Cerebellum (tissue), 4 donors: ENCODE measurements at places on chromosomes 2 and 18.

DNA sequence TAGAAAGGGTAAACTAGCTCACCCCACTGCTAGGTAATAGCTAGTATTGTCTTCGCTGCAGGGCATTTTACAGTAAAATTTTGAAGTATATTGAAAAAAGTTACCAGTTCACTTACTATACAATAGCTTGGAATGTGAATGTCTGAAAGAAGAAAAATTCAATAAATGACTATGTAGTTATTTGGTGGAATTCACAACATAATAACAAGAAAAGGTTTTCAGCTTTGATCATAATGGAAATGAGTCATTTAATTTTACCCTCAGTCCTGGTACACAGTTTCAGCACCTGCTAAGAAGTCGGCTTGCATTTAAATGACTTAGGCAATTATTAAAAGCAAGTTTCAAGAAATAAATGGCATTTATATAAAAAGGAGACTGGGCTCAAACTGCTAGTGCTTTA, 90.4 kb downstream of the NUP35 start:
- no peak for DNase-seq

GRCh38 chr2:172709566-172710291, 25.9 kb upstream of the RAPGEF4 start:
- no peak for DNase-seq

GRCh38 chr2:7394195-7394594, 477.0 kb downstream of the RNF144A start:
- no peak for DNase-seq

GRCh38 chr2:63789338-63790020, 52.2 kb upstream of the UGP2 start:
- DNase-seq = no peak

DNA sequence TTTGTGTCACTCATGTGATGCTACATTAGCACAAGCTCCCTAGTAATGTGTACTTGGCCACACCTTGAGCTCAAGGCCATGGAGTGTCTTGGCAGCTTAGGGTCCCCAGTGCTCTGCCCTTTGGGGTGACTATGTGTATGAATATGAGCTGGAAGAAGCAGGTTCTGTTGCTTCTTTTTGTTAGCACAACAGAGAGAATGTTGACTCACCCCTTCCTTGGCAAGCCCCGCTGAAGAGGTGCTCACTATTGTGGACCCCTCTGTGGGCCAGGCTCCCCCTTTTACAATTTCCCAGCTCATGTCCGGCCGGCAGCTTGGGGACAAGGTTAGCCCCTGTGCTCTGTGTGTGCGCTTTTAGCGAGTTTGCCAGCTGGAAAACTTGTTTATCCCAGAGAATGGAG, 48.1 kb downstream of the DGKD start:
- DNase-seq = no peak

GRCh38 chr2:73949802-73950201, 23.1 kb downstream of the DGUOK start:
- no peak for DNase-seq

- no peak for DNase-seq
These were observed 90.2 kb upstream of the UXS1 start for GRCh38 chr2:106284255-106284654.

GRCh38 chr2:40516604-40517003, 64.7 kb upstream of the SLC8A1 start:
- no peak for DNase-seq

DNA sequence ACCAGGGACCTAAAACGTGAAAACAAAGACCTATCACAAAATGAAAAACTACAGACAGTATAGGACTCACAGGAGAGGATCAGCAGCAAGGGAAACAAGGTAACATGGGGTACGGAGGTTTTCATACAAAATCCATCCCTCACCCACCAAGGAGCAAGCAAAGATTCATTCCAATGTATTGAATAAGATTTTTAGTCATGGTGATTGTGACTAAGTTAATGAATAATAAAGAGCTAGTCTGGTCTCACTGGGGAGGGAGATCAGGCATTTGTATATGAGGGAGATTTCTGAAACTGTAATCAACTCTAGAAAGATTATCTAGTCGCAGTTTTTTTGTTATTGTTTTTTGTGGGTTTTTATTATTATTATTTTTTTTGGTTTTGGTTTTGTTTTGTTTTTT, 336.5 kb upstream of the MMADHC start:
- no peak for DNase-seq

DNA sequence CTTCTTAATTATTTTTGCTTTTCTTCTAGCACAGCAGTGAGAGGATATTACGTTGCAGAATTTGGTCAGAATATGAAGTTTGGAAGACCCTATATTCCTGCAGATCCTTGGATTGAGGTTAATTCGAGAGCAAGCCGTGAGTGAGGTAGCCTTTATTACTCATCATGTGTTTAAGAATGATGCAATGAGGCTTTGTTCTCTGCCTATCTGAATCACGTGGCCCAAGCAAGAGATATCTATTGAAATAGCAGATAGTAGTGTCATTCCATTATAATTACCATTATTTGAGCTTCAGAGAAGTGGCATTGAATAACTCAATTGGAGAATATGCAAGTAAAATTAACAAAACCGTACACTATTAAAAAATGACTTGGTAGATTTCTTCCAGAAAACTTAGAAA, 641.1 kb downstream of the TMEM182 start:
- no peak for DNase-seq

DNA sequence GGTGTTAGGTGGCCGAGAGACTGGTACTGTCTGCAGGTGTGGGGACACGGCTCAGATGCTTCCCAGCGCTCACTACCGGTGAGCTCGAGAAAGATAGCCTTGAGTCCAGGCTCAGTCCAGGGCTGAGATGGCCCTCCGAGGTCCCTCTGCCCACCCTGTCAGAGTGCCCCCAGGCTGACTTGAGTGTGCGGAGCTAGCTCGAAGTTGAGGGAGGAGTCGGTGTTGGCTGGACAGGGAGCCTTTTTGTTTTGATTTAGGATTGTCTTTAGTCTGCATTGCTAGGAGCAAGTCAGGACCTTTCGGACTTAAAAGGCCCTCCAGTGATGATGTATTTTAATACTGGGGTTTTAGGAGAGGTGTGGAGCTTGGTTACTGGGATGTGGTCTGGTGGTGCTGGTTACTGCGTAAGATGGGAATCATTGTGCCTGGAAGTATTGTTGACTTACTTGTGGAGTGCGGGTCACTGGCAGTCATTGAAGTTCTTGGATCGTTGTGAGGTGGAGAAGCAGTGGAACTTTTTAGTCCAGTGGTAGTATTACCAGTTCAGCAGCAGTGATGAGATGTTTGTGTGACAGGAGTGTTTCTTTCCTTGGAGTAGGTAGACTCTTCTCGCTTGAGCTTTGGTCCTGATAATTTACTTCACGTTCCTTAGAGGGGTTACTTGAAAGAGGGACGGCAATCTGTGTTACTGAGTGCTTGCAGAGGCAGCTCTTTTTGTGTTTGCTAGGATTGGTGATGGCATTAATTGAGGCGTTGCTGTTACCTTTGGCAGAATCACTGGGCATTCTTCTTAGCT, 633 bp downstream of the KIAA1328 start:
- DNase-seq = no peak

DNA sequence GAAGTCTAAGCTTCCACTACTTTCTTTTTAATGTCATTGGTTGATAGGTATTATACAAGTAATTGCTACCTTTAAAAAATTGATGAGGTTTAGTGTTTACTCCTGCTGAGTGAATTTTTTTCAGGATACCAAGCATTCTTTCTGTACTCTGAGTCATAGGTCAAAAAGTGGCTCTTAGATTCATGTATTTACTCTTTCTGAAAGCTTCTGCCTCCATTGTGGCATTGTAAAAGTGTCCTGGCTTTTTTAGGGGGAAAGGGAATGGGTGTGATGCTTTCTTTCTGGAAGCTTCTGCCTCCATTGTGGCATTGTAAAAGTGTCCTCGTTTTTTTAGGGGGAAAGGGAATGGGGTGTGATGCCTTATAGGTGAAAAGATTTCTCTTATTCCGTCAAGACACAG, 286.5 kb downstream of the LPIN1 start:
- DNase-seq = no peak

DNA sequence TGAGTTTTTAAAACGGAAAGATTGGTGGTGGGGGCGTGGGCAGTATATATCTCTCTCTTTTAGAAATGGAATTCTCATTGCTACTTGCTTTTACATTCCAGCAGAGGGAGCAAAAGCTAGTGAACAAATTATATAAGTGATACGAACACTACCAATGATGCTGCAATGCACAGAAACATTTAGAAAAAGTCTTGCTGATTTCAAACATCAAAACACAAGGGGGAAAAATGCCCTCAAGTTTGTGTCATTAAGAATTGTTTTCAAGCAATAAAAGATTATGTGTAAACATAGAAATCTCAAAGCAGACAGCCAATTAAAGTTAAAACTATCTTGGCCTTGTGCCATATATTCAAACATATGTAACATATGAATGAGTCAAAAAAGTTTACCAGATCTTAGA, 296.3 kb upstream of the KCNJ3 start:
- DNase-seq = peak; percentile 7

DNA sequence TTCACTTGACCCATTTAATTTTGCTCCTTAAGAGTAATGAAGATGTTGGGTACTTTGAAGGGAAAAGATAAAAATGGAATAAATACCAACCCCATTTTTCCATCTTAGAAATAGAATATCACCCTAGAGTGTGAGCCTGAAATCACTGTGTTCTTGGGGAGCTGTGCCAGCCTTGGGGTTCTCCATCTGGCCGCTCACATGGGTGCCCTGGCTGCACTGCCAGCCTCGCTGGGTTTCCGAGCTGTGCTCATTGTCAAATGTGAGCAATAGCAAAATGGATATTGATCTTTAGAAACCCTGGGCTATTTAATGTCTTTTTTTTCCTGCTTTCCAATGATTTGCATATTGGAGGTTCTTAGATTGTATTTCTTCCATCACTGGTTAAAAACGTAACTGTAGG, 9.3 kb downstream of the APCDD1 start:
- DNase-seq = peak; percentile 57

DNA sequence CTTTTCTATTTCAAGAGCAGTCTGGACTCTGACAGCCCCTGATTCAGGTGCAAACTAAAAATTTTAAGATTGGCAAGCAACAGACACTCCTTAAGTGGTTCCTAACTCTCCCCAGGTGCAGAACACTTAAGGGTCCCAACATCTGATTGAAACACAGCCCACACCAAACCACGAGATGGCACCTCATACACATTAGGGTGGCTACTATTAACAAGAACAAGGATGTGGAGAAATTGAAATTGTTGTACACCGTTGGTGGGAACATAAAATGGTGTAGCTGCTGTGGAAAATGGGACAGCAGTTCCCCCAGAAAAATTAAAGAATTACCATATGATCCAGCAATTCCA, 82.3 kb downstream of the POLR1A start:
- no peak for DNase-seq

DNA sequence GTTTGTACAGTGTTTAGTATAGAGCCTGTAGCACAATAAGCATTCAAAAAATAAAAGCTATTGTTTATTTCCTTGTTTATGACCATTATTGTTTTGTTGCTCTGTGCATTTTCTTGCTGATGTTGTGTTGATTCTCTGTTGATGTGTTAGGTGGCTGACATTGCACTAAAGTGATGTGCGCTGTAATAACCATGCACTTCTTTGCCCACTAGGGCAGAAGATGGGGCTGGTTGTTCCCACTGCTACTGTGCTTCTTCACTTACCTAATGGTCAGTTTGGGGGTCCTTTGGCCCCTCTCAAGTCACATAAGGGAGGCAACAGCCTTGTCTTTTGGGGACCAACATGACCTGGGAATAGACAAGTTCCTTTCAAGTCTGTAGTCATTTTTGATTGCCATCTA, 6.0 kb downstream of the SCG2 start:
- DNase-seq = no peak

GRCh38 chr2:15768615-15769014, 171.7 kb upstream of the MYCN start:
- DNase-seq = no peak

DNA sequence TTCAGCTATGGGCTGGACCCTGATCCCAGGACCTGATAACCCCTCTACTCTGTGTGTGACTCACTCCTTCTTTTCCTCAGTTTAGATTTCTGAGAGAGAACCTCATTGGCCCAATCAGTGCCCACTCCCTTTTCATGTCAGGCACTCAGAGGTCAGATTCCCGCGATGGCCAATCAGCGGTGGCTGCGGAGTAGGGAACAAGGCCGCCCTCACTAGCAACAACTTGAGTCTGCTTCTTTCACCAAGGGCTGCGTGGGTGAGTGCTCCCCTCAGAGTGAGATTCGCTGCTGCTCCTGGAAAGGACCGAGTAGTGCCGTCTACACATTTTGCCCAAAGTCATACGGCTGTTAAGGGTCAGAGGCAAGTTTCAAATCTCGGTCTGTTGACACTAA, 34.7 kb downstream of the NPPC start:
- DNase-seq = no peak

DNA sequence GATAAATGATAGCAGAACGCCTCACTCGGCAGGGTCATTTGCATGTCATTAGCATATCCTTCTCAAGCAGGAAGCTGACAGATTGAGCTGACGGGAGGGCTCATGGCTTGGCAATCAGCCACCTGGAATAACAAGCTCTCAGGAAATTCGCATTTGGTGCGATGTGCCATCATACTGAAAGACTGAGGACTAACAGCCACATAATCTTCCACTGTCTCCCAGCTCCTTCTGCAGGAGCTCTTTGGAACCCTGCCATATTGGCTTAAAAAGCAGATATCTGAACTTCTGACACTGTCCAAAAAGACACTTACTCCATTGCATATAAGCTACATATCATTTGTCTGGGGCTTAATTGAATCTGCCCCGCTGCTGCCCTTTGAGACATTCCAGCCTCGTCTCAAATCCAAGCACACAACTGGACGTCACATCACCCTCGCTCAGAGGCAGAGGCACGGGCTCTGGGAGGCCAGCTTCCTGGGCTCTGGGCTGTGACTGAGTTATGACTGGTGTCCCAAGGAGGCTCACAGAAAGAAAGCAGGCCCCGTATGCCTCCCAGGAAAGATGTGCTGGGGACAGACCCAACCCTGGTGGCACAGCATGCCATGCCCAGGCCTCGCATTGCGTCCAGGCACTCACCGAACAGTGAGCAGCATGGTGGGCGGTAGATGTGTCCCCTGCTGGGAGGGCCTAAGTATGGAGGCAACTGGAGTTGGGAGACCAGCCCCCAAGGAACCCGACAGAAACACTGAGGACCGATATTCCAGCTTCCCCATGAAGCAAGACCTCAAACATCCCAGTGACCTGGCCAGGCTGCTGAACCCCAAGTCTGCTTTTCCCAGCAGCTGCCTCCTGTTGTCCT, 228.0 kb downstream of the ATAD2B start:
- DNase-seq = peak; percentile 86

DNA sequence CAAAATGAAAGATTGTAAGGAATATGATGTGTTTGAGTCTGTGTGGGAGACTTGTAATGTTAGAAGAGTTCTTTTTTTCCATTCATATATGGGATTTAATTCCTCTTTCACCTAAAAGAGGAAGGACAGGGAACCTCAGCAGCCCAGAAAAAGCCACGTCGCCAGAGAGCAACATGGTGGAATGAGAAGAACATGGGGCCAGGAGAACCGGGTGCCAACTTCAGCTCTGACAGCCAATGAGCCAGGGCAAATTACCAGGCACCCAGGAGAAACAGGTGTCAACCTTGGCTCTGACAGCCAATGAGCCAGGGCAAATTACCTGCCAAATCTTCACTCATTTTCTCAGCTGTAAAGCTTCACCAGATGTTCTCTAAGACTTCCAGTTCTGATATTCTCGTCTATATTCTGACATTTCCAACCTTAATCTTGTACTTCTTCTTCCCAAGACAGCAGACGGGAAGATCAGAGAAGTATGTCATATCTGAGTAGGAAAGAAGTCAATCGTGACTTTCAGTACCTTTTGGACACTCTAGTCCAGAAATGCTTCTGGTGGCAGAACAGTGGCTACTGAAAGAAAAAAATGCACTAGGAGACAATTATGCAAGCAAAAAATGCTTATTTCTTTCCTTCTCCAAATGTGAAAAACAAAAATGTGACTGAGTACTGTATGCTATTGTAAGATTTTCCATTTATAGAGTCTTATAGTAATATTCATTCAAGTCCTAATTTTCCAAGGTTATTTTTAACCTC, 79.2 kb upstream of the COL5A2 start:
- DNase-seq = no peak
